ENCODE measurements at places on chromosomes 3 and 15. TPM values are rescaled to one million over a fixed set of nuclear protein-coding genes. Genes with fewer than 3 reads are reported as not detected.

PCCB gene
- 16.7 TPM for total RNA-seq

DNA sequence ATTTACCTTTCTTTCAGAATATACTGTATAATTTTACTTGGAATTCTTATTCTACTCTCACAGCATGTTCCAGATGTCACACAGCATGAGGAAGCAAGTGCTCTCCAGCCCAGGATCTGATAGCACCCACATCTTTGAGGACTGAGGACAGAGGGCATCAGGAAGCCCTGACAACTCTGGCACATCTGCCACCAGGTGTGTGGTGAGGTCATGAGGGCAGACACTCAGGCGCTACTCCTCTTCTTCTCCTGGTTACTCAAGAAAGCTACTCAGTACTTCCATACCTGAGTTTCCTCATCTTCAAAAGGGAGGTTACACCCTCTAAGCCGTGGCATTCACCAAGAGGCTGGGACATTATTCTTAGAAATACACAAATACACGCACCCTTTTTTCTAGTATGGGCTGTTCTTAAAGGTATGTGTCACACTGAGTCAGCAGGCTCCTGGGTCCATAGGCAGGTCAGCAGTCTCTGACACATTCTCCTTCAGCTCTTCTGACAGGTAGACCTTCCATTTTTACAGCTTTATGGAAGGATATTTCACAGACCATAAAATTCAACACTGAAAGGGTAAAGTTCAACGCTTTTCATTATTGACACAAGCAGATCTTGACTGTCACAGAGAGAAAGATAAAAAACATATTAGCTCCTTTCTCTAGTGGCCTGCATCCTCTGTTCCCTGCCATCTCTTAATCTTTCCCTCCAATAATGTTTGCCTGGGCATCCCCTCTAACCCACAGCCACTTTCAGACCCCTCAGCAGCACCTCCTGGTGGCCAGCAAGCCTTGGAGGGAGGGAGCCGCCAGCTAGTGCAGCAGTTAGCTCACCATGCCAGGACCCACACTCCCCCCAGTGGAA, 103.2 kb upstream of the TJP1 start:
- DNase-seq = no peak

DNA sequence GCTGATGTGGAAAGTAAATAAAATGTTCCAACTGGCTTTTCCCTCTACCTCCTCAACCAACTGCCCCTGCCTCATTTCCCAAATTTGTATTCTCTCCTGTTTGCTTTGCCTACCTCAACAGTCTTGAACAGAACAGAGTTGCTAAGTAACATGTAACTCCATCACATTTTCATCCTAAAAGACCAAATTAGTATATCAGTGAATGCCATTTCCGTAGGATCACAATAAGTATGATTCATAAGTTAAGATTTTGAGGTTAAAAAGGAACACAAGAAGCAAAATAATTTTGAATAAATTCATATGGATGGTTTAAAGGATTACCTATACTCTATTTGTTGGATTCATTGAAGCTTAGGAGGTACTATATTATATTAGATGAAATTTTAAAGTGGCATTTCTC, 154.9 kb downstream of the ECT2 start:
- DNase-seq = no peak

GRCh38 chr3:134881305-134881704, 86.2 kb downstream of the EPHB1 start:
- no peak for DNase-seq
